ENCODE measurements at places on chromosomes 11 and 22.

DNA sequence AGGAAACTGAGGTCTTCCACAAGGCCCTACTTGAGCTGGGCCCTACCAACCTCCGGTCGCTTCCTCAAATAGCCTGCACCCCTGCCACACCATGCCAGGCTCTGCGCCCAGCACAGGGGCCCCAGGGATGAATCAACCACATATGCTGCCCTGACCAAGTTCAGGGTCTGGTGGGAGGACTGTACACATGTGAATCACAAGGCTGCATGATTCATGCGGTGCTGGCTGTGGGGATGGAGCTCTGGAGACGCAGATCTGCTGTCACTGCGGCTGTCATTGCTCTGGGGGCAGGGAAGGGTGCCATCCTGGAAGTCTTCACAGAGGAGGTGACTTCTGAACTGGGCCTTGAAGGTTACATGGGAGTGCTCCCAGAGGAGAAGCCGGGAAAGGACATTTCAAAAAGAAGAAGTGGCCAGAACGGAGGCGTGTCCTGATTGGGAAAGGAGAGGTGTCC lies 21.5 kb downstream of the CYTH4 start:
- DNase-seq, result peak; percentile 71

DNA sequence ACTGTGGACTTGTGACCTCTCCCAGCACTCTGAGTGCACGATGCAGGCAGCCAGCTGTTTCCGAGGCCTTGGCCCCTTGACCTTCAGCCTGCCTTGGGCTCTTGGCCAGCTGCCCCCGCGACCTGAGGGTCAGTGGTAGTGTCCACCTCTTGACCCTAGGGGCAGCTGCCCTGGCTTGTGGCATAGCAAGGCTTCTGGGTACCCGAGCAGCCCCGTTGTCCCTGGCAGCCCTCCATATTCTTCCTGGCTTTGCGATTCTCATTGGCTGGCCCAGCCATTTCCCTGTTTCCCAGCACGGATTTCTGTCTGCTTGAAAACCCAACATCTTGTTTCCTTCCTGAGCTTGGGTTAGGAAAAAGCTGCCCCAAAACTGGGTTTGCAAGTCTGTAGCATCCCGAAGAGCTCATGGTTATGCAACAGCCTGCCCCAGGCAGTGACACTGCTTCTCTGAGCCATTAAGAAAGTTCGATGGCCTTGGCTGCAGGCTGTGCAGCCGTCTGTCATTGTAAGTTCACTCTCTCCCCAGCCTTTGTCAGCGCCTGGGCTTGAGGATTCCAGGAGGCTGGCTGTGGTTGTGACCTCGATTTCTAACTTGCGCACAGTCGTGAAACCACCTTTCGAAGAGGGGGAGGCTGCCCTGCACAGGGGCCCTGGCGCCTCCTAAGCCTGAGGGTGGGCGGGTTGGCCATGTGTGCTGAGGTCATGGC lies 48.8 kb downstream of the FBLN1 start:
- no peak for DNase-seq

DNA sequence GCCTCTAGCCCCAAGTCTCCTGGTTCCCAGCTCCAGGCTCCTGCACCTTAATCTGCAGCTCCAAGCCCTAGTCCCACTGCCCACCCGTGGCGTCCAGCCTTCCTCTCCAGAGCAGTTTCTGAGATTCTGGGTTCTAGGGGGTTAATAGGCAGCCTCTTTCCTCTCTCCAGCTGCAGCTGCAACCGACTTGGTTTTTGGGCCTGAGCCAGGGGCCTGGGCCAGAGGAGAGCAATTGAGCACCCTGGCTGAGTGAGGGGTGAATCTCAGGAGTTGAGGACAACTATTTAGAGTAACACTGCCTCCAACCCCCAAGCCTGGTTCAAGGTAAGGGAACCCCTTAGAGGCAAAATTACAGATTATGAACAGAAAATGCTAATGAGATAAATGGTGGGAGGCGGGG lies 9.0 kb upstream of the CHRM1 start:
- DNase-seq, result no peak

DNA sequence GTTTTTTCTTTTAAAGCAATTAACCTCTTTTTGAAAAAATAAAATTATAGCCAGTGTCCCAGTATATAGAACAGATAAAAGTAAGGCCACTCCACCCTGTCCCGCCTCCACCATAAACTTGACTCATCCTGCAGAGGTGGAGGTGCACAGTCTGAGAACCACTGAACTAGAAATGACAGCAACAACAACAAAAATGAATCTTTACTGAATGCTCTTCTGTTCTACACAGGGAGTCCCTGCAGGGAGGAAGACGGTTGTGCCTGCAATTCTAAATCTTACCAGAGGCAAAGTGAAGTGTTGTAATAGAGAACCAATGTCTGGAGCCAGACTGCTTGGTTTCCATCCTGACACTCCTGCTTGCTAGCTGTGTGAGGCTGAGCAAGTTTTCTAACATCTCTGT lies 162.3 kb downstream of the FBXO7 start:
- DNase-seq, result no peak

GRCh38 chr22:29469755-29470154 lies 10.3 kb upstream of the NEFH start:
- no peak for DNase-seq

- DNase-seq, result no peak
Measured at GRCh38 chr11:115652094-115652493, 147.9 kb upstream of the CADM1 start.

DNA sequence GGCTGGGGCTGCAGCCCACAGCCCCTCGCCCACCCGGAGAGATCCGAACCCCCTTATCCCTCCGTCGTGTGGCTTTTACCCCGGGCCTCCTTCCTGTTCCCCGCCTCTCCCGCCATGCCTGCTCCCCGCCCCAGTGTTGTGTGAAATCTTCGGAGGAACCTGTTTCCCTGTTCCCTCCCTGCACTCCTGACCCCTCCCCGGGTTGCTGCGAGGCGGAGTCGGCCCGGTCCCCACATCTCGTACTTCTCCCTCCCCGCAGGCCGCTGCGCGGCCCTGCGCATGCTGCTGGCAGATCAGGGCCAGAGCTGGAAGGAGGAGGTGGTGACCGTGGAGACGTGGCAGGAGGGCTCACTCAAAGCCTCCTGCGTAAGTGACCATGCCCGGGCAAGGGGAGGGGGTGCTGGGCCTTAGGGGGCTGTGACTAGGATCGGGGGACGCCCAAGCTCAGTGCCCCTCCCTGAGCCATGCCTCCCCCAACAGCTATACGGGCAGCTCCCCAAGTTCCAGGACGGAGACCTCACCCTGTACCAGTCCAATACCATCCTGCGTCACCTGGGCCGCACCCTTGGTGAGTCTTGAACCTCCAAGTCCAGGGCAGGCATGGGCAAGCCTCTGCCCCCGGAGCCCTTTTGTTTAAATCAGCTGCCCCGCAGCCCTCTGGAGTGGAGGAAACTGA lies 731 bp downstream of the GSTP1 start:
- DNase-seq, result peak; percentile 57

GRCh38 chr22:46484156-46484860 lies 53.1 kb downstream of the CELSR1 start:
- no peak for DNase-seq

DNA sequence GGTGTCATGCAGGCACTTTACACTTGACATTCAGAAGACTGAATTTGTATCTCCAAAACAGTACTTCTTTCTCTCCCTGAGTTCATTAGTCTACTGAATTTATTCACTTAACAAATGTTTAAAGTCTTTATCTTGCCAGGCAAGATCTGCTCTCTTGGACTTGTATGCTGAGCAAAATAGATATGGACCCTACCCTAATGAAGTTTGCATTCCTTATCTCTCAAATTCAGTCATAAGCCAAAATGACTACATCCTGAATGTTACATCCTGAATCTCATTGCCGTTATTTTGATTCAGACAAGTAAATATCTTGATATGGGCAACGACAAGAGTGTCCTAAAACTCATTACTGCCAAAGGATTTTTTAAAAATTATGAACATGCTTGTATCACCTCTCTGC lies 29.7 kb downstream of the FAR1 start:
- no peak for DNase-seq

DNA sequence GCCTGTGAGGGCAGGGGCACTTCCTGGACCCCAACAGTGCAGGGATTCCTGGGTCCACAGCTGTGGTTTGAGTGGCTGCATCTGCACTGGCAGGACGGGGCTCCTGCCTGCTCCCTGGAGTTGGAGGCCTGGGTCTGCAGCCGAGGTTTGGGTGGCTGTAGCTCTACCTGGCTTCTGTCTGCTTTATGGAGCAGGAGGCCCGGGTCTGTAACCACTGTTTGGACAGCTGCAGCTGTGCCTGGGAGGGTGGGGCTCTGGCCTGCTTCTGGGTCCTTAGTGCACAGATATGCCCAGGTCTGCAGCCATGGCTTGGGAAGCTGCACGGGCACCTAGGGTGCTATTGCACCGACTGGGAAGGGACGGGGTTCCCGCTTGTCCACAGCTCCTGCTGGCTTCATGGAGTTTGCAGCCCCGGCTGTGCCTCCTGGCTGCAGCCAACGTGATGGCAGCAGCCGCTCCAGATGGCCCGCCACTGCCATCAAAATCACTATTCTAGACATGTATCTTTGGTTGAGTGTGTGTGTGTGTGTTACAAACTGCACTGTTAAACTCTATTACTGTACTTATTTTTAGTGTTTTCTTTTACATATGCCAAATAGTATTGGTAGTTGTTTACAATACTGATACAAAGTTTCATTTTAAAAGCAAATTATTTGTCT lies 412.3 kb upstream of the KIRREL3 start:
- no peak for DNase-seq

DNA sequence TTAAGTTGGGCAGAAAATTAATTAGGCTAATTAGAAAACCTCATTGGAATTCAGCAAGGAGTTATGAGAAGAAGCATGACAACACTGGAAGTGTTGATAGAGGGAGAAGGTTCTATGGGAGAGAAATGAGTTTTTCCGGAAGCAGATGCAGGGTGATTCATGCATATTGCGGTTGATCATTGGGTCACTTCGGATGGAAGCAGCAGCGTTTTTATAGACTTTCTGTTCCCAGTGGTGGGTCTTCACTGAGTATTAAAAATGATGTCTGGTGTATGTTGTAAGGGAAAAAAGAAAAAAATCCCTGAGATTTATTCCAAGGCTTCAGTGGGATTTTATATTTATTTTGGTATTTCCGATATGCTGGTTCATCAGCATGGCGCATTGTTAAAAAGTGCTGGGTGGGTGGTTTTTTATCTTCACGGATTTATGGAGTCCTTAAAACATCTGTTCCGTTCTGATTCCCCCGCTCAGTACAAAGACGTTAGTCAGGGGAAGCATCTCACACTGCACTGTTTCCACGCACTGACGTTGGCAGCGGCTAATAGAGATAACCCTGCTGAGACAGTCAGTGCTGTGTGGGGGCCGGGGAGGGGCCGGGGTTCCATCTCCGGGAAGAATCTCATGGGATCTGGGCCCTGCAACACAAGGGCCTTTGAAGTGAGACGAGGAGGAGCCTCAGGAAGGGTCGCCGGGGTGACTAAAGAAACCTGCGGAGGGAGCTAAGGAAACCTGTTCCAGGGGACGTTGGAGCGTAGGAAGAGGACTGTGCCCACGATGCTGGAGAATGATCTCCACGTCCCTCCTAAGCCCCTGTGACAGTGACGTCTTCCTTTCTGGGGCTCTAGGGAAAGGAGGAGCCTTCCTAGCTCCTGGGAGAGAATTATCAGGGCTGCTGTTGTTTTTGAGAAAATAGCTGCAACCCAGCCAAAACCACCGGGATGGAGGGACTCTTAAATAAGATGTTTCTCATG lies 390.0 kb downstream of the NTM start:
- no peak for DNase-seq

DNA sequence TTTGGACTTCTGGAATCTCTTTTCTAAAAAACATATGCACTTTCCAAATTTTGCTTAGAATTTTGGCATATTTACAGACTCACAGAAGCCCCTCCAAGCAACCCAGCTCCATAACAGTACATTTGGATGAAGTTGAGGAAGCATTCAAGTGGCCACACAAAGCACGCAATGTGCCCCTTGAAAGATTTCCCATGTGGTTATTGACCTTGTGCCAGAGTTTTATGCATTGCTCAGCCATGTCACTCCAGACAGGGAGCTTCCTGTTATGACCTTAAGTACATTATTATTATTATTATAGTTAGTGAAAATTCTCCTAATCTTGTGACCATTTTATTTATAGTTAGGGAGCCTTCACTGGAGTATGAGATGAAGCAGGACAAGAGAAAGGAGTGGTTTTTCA lies 35.0 kb upstream of the BDNF start:
- no peak for DNase-seq

DNA sequence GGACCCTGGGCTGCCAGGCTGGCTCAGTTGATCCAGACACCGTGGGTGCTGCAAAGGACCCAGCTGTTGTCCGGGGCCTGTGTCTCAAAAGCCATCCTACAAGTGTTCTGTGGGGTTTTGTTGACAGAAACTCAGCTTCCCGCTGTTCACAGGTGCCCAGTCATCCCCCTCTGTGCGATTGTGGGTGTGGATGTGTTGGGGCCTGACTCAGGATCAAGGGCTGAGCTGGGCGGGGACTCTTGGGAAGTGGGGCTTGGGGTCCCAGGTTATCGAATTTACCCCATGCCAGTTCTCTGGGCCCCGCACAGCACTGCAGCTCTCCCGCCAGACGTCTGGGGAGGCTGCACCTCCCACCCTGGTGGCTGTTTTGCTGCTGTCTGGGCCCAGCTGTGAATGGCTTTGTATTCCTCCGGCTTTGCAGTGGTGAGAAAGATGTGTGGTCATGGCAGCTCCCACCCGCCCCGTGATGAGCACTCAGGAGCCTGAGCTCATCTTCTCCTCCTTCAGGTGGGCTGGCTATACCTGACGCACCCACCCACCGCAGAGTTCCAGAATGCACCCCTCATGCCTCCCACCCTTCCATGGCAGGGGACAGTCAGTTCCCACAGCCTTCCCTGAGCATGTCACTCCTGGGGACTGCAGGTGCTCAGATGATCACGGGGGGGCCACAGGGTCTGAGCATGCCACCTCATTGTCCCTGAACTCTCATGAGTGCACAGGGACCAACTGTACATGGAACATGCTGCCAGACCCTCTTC lies 3.6 kb upstream of the AP2A2 start:
- DNase-seq, result no peak

DNA sequence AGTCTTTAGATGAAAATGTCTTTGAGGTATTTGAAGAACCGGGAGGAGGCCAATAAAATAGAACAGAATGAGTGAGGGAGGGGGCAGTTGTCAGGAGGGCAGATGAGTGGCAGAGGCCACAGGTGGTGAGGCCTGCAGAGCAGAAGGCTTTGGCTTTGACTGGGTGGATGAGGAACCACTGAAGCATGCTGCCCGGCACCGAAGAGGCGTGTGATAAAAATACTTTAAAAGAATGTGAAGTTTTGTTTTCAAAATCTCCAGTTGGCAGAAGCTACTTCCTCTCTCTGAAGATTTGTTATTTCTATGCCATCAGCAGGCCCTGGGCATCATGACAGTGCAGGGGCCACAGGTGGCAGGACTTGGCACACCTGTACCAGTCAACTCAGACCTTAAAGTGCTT lies 6.3 kb downstream of the MS4A12 start:
- no peak for DNase-seq

DNA sequence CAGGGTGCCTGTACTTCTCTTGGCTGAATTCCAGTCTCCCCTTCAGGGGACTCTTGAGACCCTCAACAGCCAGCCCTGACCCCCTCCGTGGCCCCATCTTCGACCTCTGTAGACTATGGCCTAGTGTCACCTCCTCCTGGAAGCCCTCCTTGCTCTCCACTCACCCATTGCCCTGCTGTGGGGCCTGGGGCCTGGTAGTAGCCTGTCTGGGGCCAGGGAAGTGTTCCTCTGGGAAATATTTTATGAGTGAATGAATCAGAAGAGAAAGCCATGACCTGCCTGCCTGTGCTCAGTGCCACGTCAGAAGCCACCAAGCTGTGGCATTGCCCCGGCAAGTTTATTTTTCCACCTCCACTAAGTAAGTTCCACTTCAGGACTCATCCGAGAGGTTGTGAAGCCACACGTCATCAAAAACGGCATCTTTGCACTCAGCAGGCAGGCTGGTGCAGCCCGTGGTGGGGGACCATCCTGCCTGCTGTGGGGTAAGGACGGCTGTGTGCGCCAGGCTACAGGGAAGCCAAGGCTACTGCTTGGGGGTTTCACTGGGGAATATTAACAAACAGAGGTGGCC lies 59.6 kb upstream of the PPARA start:
- DNase-seq, result no peak
